CD8-positive, alpha-beta T cell (primary cell): ENCODE measurements at places on chromosomes 3 and 15.

DNA sequence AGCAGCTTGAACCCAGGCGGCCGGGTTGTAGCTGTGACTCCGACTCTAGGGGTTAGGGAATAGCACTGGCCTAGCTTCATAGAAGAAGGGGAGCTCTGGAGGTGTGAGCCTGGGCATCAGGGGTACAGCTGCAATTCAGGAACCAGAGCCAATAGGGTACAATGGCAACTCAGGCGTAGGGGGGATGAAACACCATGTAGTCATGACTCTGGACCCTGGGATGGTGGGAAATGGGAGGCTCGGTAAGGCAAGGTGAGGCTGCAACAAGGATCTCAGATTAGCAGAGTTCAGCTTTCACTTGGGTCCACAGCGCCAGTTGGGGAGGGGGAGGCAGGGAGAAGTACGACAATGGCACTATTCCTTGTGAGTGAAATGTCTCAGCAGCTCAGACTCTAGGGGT lies 210.2 kb upstream of the LYSMD4 start:
- DNase-seq = no peak

DNA sequence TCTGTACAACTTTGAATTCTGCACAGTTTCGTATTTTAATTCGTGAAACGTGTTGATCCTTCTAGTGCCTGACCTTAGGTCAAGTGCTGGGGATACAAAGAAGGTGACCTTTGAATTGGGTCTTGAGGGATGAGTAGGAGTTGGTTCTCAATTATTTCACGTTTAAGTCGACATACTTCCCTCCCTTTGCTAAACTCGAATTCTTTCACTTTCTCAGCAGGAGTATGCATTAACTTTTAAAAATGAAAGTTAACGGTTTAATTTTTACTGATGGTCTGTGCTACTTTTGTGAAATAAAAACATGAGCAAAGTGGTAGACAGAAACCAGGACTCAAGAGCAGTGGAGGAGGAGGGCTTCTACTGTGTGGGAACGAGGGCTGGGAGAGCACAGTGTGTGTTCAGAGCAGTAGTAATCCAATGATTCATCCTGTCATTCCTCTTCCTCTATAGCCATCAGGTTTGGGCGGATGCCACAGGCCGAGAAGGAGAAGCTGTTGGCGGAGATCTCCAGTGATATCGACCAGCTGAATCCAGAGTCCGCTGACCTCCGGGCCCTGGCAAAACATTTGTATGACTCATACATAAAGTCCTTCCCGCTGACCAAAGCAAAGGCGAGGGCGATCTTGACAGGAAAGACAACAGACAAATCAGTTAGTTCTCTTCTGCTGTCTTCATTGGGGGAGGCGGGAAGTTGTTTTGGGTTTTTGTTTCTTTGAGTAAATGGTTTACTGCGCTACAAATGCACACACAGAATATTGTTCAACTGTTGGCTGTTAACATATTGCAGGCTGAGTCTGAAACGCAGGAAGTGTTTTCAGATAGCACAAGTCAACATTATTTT lies 78.6 kb upstream of the TSEN2 start:
- no peak for DNase-seq

GRCh38 chr15:95442107-95442719 lies 888.3 kb upstream of the NR2F2 start:
- no peak for DNase-seq

DNA sequence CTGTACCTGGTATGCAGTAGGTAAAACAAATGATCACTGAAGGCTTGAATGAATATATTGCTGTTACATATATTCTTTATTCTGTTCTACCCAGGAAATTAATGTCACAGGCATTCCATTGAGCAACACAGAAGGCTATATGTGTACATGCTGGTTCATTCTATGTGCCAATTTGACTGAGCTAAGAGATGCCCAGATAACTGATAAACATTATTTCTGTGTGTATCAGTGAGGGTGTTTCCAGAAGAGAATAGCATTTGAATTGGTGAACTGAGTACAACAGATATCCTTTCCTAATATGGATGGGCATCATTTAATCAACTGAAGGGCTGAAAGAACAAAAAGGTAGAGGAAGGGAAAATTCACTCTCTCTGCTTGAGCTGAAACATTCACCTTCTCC lies 886.8 kb downstream of the FHIT start:
- no peak for DNase-seq

- peak; percentile 7 for DNase-seq
Measured at GRCh38 chr3:157865352-157866000, 240.7 kb downstream of the SHOX2 start.

GRCh38 chr3:50542177-50543034 lies 25.1 kb downstream of the C3orf18 start:
- DNase-seq = peak; percentile 46

- no peak for DNase-seq
Measured at GRCh38 chr15:99257107-99257750, 5.9 kb downstream of the LRRC28 start.

DNA sequence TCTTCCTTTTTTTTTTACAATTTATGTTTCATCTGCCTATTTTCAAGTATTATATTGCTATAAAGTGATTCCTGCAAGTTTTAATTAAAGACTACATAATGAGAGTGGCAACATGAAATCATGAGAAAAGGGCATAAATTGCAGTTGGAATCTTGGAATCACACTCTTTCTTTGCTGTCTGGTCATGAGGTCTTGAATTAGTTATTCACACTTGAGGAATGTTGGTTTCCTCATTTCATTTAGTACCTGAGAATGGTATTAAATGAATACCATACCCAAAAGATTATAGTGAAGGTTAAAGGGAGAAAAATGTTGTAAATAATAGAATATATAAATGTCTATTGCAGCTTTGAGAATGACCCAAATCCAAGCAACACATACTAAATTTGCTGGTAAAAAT lies 25.8 kb upstream of the CNTN3 start:
- DNase-seq = no peak

DNA sequence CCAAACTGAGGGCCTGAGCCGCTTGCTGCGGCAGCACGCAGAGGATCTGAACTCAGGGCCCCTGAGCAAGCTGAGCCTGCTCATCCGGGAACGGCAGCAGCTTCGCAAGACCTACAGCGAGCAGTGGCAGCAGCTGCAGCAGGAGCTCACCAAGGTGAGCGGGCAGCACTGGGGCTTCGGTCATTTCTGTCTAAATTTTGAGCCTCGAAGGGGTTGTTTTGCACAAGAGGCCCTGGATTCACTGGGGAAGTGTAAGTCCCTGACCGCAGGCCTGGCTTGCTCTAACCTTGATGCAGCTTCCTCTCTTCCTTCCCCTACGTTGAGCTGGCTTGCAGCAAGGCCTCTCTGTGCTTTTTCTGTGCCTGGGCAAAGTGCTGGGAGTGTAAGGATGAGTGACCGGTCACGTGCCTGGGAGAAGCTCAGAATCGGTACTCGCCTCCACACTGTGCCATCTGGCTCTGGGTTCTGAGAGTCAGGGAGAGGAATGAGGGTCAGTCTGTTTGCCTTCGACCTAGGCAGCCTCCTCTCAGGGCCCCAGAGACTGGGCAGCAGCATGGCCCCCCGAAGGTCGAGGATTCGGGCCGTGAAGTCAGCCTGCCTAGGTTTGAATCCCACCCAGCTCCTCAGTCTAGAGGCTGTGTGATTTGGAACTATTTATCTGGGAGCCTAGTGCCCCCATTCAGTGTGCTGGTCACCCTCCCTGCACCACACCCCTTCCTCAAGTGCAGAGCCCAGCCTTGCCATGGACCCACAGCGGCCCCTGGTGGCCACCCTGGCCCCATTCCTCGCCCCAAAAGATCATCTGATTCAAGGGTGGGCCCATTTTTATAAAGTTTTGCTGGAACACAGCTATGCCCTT lies 1.4 kb downstream of the FES start:
- peak; percentile 73 for DNase-seq

DNA sequence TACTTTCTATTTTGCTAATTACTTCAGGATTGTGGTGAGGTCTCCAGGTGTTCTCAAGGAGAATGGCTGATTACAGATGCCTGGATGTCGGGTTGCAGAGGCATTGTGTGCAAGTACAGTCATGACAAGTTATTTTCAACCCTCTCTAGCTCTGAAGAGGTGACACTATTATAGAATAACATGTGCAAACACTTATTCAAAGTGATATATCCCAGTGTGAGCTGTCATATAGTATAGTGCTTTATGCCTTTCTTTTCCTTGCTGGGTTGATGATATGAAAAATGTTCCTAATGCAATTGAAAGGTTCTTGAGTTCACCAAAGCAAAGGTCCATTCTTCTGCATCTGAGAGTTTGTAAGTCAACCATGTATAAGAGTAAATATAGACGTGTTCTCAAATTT lies 167.2 kb downstream of the SPATA16 start:
- DNase-seq = no peak

GRCh38 chr15:29278436-29279105 lies 8.9 kb upstream of the NSMCE3 start:
- DNase-seq = no peak

DNA sequence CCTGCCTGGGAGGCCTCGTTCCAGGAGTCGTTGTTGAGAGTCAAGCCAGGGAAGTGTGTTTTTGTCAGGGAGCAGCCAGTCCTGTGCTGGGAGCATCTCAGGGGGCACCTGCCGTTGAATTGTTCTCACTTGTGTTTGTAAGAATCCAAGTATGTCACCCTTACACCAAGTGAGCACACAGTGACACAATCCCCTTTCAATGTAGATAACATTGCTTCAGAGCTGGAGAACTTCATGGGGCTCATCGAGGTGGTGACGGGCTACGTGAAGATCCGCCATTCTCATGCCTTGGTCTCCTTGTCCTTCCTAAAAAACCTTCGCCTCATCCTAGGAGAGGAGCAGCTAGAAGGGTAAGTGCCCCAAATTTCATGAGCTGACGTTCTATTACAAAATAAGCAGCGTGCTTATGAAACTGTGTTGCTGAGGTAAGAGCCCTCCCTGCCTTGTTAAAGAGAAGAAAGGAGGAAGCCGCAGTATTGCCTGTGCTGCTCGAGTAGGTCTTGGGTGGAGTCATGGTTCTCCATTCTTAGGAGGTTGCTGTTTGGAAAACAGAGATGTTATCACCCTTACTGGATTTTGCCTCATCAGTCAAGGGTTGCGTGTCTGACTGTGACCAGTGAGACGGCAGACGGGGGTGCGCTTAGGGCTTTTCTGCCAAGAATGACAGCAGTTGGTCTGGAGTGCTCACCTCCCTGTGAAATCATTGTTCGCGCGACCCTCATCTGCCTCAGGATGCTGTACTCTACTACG lies 108.1 kb downstream of the PGPEP1L start:
- DNase-seq = no peak

DNA sequence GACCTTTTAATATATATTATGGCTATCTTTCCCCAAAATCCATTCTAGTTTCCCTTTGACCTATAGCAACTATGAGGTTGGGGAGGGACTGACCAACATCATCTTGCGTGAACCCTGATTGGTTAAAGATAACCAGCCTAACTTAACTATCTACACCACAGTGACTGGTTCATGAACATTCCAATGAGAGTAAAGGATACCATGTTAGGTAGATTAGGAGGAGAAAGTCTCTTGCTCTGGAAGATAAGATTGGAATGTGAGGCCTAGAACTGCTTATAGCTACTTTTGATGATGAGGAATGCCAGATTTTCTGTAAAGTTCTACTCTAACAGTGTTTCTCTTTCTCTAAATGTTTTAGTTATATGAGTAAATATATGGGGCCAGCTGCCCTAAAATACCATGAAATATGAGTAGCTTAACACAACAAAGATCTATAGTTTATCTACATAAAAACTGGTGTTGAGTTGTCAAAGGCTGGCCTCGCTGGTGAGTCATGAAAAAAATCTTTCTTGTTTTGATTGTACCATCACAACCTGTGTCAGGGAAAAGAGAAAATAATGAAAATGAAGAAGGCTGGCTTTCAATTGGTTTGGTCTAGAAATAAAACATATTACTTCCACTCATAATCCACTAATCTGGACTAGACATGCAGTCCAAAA lies 481.4 kb downstream of the NSUN3 start:
- no peak for DNase-seq

DNA sequence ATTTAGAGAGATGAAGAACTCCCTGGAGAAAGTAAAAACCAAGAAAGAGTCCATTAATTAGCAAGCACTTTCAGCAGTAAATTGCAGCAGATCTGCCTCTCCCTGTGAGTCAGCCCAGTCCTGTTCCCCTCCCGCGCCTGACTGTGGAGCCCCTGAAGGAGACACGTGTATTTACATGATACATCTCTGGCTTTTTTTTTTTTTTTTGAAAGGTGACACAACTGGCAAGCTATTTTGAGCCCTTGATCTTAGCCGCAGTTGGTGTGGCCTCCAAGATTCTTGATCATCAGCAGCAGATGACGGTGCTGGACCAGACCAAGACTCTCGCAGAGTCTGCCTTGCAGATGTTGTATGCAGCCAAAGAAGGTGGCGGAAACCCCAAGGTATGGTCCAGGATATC lies 271.8 kb upstream of the TPM1 start:
- no peak for DNase-seq

GRCh38 chr15:43868406-43868805 lies 41.6 kb downstream of the WDR76 start:
- no peak for DNase-seq

GRCh38 chr3:18982920-18983319 lies 165.4 kb upstream of the KCNH8 start:
- no peak for DNase-seq

DNA sequence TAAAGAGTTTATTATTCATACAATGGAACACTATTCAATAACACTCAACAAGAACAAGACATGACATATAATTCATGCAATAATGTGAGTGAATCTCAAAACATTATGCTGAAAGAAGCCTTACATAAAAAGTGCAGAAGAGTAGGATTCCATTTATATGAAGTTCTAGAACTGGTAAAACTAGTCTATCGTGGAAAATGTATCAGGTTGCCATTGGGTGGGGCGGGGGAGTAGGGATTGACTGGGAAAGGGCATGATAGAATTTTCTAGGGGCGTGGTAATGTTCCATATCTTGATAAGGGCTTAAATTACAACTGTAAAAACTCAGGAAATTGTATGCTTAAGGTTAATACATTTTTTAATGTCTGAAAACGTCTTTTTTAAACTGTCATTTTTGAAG lies 247.9 kb downstream of the SATB1 start:
- DNase-seq = no peak

GRCh38 chr3:177597311-177598096 lies 400.2 kb upstream of the TBL1XR1 start:
- DNase-seq = peak; percentile 13

DNA sequence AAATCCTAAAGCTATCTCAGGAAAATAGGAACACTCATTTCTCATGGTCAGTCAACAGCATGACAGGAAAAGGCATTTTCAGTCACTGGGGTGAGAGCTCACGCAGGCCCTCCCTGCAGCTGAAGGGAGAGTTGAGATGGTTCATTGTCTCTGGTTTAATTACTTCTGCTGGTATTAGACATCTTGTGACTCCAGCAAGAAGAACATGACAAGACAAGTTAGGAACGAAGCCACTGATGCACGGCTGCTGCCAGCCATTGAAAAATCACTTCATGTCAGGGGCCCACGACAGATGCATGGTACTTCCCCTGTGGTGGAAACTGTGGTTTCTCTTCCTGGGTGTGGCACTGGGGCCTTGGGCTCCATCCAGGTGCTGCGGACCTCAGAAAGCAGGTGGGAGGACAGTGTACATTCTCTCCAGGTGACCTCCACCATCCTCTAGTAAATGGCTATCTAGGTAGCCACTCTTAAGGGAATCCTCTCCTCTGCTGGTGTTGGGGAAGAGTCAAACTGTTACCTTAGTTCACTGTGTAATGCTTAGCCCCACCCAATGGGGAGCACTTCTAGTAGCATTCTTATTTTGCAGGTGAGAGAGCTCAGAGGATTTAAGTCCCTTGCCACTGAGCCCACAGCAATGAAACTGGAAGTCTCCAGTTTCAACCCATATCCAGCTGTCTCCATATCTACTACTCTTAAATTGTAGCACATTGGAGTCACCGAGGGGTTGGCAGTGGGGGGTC lies 274.2 kb downstream of the LRTM1 start:
- DNase-seq = no peak

- DNase-seq = no peak
Measured at GRCh38 chr3:149621218-149622005, 36.4 kb downstream of the WWTR1 start.

- DNase-seq = no peak
Measured at GRCh38 chr3:67882981-67883380, 228.6 kb upstream of the SUCLG2 start.
